Right ventricle myocardium superior (tissue), 1 donor: ENCODE measurements at places on chromosomes 11 and 22. TPM values are rescaled to one million over a fixed set of nuclear protein-coding genes. Genes with fewer than 3 reads are reported as not detected.

The IRAG1 gene
- 4.5 TPM for total RNA-seq

The MMP7 gene
- total RNA-seq = not detected

The UBQLN3 gene
- not detected for total RNA-seq

The PHLDA2 gene
- total RNA-seq = 1.1 TPM

The RASSF10 gene
- total RNA-seq = 0.22 TPM

The USH1C gene
- 0.78 TPM for total RNA-seq

The LRRC32 gene
- 30.3 TPM for total RNA-seq

The OR5P2 gene
- total RNA-seq = not detected

- DNase-seq = no peak
Observed at GRCh38 chr22:48945621-48946458, 881.8 kb downstream of the BRD1 start.

GRCh38 chr11:35058669-35059434, 80.1 kb upstream of the CD44 start:
- no peak for DNase-seq

- no peak for DNase-seq
Observed at GRCh38 chr11:114416441-114416961, 16.0 kb downstream of the RBM7 start.

DNA sequence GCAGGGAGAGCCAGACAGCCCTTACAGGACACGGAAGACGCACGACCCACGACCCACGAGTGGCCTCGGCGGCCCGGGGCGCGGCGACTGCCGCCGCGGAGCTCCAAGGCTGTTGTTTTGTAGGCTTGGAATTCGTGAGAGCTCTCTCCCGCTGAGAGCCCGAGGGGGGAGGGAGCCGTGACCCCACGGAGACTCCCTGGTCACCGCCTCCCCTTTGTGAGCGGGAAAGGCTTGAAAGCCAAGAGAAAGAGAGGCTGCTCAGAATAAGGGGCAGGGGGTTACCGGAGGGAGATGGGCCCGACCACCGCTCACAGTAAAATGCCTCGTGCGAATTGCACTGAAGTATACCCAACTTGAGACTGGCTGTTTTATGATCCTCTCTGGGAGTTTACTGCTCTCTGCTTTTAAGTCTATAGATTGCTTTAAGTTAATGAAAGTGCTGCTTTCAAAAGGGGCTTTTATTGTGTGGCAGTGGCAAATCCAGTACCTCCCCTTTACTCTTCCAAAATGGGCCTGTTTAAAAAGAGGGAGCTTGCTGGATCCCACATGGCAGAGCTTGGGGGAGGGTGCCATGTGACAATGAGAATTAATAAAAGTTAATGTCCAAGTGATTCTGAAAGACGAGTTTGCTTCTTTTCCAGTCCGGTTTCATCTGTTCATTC, 2.9 kb downstream of the PKNOX2 start:
- DNase-seq = peak; percentile 65

GRCh38 chr11:126029805-126030204, 32.9 kb downstream of the CDON start:
- no peak for DNase-seq

GRCh38 chr11:34209809-34210208, 104.4 kb downstream of the NAT10 start:
- no peak for DNase-seq

- no peak for DNase-seq
Observed at GRCh38 chr11:126127284-126127845, 64.7 kb upstream of the CDON start.

- DNase-seq = no peak
Observed at GRCh38 chr11:3929649-3930048, 74.2 kb downstream of the STIM1 start.

DNA sequence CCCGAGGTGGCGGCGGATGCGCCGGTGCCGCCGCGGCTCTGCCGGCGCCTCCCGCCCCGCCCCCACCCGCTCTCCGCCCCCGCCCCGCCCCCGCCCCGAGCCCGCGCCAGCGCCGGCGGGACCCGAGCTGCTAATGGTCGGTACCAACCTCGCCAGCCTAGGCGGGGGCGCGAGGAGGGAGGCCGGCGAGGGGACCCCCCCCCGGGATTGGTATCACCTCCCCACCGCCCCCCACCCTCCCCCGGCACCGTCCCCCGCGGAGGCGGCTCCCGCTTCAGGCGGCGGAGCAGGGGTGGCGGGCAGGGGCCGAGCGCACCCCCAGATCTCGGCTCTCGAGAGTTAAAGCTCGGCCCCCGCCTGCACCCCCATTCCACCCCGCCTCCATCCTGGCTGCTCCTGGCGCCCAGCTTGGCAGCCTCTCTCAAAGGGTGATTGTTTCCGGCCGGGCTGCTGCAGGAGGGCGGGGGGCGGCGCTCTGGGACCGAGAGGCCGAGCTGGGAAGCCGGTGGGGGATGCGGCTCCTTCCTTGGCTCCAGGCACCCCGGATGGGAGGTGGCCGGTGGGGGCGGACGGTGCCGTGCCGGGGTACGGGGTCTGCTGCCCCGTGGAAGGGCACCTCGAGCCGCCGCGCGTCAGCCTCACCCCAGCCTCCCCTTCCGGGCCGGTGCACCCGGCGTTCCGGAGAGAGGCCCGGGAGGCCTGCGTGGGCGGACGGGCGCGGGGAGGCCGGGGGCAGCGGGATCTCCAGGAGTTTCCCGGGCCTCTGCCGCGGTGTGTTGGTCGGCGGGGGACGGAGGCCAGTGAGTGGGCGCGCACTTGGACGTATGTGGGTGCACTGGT, at the start of gene B3GAT1:
Gene B3GAT1 (minus strand): TSS at position 40 of the 840 bp plus-strand sequence. CDS start 24,583 bp downstream, outside the sequence.
- no peak for DNase-seq

DNA sequence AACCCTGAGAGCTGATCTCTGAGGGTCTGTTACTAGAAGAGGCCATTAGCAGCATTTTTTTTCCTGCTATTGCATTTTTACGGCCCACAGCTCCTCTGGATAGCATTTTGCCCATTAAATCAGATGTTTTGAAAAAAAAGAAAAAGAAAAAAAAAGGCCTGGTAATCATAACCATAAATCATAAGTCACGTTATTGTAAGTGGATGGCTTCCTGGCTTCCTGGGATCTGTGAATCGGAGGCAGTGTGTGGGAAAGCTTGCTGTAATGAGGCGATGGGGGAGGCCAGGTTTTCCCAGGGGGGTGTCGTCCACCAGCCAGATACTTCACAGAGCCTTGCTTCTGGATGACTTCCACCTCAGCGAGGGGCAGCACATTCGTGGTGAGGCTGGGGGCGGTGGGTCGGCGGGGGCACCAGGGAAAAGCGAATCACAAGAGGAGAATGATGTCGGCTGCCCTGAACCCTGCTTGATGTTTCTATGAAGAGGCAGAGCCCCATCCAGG, 106.5 kb upstream of the SYT13 start:
- DNase-seq = no peak

DNA sequence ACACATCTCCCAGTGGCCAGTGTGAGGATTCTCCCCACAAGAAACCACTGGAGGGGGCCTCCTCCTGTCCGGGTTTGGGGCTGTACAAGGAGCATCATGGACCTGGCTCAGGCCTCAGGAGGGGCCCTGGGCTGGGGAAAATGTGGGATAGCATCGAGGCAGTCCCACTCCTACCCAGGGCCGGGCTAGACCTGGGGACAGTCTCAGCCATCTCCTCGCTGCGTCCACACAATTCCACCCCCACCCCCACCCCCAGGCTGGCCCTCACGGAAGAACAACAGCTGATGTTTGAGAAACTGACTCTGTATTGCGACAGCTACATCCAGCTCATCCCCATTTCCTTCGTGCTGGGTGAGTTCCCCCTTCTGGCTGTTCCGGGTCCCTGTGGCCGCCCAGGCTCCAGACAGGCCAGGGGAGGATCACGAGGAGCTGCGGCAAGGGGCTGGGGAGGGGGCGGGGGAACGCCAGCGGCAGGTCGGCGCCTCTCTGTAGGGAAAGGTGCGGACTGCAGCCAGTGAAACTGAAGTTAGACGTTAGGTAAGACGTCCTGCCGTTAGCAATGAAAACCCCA, 4.8 kb downstream of the BEST1 start:
- peak; percentile 81 for DNase-seq

DNA sequence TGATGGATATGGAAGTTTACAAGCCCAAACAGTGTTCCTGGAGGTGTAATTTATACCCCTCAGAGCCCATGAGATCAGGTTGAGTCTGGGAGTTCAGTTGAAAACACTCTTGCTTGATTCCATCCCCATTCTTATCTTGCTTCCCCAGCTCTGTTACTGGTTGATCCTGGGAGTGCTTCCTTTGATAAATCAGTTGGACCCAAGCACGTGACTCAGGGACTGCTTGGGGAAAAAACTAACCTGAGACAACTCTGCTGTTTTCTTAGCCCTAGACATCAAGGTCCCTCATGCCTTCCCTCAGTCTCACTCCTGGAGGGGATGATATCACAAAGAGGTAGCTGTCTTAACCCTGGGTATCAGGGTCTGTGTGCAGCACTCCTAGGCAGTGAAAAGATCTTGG, 35.0 kb upstream of the SLC1A2 start:
- DNase-seq = no peak

GRCh38 chr22:39348909-39349505, 784 bp upstream of the SYNGR1 start:
- DNase-seq = no peak

- peak; percentile 82 for DNase-seq
Observed at GRCh38 chr22:38467904-38468442, at the start of gene KDELR3. Gene KDELR3, plus strand, starts transcription at chr22:38468096. Its CDS starts 138 bp downstream, at chr22:38468234.

- DNase-seq = no peak
Observed at GRCh38 chr11:122895563-122895962, 13.0 kb downstream of the JHY start.

GRCh38 chr22:38080850-38081635, 2.9 kb downstream of the SLC16A8 start:
- peak; percentile 62 for DNase-seq

- DNase-seq = no peak
Observed at GRCh38 chr11:59271811-59272327, 59.1 kb upstream of the MPEG1 start.

DNA sequence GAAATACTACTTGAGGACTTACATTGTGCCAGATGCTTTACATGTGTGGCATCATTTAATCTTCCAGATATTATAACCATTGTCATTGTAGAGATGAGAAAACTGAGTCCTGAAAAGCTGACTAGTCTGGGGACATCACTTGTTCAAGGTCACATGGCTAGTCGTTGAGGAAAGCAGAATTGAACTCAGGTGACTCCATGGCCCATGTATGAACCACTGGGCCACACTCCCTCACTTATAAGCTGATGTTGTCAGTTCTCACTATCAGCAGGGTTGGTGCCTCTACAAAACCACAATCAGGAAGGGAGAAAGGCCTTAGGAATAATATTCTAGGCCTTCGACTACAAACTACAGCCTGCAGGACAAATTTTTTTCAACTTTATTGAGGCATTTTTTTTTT, 26.1 kb upstream of the ADA2 start:
- no peak for DNase-seq

DNA sequence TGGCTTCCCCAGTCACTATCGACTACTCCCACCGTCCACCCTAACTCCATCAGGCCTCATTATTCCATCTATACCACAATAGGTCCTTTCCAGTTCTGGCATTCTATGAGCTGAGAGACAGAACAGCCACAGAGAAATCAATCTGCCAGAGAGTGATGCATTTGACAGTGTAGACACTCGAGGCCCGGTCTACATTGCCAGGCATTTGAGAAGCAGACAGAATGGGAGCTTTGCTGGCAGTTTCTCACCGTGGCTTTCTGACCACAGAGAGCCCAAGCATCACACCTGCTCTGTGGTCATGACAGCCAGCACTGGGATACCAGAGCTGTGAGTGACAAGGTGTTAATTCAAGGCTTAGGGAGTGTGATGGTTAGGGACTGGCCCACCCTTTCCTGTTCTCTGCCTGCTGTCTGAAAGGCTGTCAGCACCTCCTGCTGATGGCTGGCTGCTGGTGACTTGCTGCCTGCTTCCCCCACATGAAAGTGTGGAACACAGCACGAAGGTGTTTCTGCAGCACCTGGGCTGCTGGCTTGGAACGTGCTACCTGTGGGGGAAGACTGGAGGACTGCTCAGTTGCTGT, 137.8 kb downstream of the KIRREL3 start:
- no peak for DNase-seq

DNA sequence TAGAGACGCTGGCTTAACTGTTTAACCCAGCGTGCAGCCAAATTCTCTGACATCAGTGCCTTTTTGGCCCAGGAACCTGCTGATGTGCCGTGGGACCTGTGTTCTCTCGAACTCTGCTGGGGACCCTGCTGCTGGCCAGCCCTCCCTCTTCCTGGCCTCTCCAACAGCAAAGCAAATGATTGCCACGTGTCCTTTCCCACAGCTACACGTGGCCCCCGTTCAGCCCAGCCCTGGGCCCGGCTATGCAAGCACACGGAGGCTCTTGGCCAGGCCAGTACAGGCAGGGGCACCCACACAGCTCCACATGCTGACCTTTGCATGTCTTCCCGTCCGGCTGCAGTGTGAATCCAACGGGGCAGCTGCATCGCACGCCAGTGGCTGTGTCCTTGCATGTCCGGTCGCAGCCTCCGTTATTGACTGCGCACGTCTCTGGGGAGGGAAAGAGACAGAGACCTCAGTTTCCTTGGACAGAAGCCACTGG, 51.6 kb upstream of the TTLL12 start:
- peak; percentile 72 for DNase-seq

GRCh38 chr22:47019012-47019790, 256.8 kb downstream of the TBC1D22A start:
- DNase-seq = no peak

GRCh38 chr11:10544491-10545465, 3.8 kb upstream of the RNF141 start:
- peak; percentile 41 for DNase-seq

- DNase-seq = no peak
Observed at GRCh38 chr11:126991596-126991995, 9.0 kb downstream of the KIRREL3 start.

DNA sequence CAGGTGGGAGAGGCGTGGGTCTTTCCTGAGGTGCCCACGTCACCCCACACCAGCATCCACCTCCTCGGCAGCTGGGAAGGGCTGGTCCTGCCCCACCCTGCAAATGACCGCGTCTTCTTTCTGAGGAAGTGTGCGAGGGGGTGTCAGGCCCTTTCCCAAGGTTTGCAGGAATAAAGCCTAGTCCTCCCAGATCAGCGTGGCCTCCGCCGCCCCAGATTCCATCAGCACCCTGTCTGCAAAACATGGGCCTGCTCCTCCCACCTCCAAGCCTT, 14.4 kb upstream of the SLC39A13 start:
- peak; percentile 72 for DNase-seq

DNA sequence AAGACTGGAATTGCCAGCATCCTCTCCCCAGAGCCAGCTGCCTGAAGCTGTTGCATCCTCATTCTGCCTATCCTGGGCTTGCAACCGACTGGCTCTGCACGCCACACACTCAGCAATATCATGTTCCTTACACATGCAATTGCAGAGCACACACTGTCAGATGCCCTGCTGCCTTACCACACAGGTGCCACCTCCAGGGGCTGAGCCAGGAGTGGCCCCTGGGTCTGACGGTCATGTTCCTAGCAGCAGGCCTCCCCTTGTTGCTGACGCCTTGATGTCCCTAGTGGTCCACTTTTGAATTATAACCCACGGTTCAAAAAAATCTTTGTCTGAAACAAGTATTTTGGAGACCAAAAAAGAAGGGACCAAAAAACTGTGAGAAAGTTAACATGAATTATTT, 18.5 kb upstream of the OR8B8 start:
- no peak for DNase-seq

GRCh38 chr22:47168441-47168840, 406.0 kb downstream of the TBC1D22A start:
- no peak for DNase-seq
